Gastrocnemius medialis (tissue), 4 donors: ENCODE measurements at places on chromosomes 1 and 21.

- DNase-seq = no peak
Measured at GRCh38 chr1:65146908-65147423, 1.0 kb upstream of the AK4 start.

DNA sequence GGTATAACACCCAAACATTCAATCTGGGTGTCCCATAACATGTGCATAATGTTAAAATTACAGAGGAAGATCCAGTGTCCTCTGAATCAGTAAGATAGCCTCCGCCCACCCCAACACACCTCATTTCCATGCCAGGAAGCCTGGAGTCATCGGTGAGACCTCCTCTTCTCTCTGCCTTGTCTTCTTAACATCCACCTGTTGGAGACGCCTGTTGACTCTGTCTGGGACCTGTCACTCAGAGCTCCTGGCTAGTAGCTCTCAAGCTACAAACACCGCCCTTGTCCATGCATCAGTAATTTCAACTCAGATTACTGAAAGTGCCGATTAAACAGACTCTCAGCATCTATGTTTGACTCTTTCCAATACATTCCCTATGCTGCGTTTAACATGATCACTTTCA lies 27.4 kb downstream of the KCNJ15 start:
- DNase-seq = no peak

DNA sequence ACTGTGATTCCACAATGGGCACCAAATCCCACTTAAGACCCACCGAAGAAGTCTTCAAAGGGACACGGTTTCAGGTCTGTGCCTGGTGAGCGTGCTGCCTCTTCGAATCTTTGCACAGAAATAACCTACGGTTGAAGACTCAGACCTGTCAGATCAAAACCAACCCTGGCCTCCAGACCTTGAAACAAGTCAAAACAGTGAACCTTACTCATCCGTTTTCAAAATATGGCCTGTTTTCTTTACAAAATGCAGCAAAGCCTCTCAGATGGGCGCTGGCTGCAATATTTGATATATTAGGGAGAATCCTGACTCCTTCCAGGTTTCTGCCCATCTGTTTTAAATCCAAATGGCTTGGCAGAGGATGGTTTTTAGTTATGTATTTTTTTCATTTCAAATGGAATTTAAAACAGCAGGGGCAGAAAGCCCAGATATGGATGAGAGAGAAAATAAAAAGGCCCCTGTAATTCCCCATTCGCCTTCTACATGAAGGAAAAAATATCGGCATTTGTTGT lies 14.0 kb downstream of the JUN start:
- DNase-seq = no peak

DNA sequence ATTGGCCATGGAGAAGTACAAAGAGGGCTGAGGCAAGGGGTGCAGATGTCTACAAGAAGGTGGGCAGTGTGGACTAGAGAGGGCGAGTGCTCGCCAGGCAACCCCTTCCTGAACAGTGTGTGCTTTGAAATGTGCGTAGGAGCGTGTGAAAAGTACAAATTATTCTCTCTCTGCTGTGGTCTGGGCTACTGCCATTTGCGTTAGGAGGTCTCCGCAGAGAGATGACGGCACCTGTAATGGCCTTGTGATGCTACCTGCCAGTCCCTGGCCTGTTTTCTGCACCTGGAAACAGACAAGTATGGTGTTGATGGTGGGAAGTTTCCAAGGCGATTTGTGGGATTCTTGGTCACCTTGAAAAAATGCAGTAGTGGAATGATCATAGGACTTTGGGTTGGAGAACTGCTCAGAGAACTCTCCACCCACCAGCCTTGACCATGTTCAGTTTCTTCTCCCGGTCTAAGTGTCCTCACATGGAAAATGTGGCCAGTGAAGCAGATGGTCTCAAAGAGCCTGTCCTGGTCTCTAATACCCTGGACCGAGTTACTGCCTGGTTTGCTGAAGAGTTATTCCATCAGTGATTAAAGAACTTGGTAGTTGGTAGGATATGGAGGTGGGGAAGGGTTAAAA lies 74.5 kb downstream of the MRPS6 start:
- no peak for DNase-seq

- DNase-seq = no peak
Measured at GRCh38 chr1:31072304-31072746, 6.8 kb upstream of the PUM1 start.

GRCh38 chr1:107262467-107263286 lies 121.8 kb downstream of the NTNG1 start:
- no peak for DNase-seq

GRCh38 chr1:234581063-234581714 lies 28.8 kb downstream of the IRF2BP2 start:
- DNase-seq = no peak

GRCh38 chr1:107405236-107405635 lies 264.4 kb downstream of the NTNG1 start:
- DNase-seq = no peak

DNA sequence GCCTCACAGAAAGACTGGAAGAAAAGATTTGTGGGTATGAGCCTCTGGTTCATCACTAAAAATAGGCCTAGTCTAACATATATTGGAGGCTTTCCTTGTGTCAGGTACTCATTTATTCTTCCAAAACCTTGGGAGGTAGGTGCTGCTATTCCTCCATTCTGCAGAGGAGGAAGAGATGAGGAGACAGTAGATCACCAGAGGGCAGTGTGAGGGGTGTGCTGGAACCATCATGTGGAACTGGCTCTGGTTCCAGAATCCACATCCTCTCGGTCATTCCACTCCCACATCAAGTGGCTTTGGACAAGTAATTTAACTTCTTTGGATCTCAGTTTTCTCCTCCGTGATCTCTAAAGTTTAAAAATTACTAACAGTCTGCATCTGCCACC lies 7.4 kb upstream of the INKA2 start:
- no peak for DNase-seq

DNA sequence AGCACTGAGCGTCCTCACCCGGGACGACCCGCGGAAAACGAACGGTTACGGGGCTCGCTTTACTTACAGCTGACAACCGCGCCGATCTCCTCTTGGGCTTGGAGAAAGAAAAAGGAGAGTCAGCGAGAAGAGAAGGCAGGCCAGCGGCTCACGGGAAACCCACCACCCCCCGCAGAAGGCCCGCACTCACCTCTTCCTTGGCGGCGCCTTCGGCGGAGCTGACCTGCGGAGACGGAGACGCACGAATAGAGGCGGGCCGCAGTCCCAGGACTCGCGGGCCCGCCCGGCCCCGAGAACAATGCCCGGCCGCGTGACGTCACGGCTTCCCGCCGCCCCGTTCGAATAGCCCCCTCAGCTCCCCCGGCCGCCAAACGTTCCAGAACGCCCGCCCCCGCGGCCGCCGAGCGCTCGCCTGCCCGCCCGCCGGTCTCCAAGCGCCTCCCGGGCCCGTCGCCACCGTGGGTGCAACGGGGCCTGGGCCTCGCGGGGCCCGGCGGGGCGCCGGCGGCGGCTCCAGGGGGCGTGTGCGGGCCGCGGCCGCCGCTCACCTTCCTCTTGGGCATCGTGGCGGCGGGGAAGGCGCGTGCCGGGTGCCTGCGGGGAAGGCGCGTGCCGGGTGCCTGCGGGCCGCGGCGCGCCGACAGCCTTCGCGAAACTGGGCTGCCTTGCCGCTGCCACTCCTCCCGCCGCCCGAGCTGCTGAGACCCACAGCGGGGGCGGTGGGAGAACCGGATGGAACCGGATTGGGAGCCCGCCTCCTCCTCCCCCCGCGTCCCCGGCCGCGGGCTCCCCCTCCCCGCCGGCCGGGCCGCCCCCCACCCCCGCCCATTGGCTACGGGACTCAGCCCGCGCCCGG lies at the start of gene HMGN1:
Gene HMGN1, minus strand, starts transcription at position 734 of the 856 bp plus-strand sequence. Its CDS starts 171 bp downstream, at position 563.
- peak; percentile 69 for DNase-seq

- no peak for DNase-seq
Measured at GRCh38 chr21:33578959-33579542, 9.4 kb downstream of the DONSON start.

- DNase-seq = peak; percentile 88
Measured at GRCh38 chr1:77888081-77888780, at the start of gene NEXN. NEXN (plus strand) TSS chr1:77888624; CDS start chr1:77916107, 27,483 bp downstream.

GRCh38 chr1:185973645-185974044 lies 239.5 kb downstream of the HMCN1 start:
- no peak for DNase-seq

DNA sequence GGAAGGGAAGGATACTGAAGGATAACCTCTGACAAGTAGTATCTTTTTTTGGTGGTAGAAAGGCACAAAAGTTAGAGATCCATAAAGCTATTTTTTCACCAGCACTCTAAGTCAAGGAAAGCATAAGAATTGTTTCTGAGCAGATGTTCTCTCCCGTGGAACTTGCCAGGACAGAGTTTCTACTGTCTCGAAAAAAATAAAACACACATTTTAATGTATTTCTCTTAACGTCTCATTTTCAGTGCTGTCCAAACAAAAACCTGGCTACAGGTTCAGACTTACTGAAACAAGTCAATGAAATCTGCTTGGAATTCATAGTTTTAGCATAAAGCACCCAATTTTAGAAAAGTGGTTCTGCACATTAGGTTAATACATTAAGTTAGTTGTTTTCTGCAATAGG lies 338.3 kb downstream of the LTN1 start:
- no peak for DNase-seq

DNA sequence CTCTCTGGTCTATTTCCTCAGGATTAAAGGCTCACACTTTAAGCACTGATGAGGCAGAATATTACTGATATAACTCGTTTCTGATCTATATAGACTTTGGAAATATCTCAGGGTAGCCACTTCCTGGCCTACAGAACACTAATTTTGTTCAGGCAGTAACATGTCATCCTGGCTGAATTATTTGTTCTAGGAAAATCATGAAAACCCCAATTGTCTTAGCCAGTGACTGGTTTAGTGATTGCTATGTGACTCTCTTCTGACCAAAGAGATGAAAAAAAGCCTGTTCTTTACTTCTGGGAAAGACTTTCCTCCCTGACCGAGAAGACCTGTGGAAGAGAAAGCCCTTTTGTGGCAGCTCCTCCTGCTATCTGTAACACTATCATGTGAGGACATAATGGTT lies 453.7 kb downstream of the SETD4 start:
- no peak for DNase-seq

- DNase-seq = no peak
Measured at GRCh38 chr1:209853676-209854075, 25.9 kb downstream of the UTP25 start.

DNA sequence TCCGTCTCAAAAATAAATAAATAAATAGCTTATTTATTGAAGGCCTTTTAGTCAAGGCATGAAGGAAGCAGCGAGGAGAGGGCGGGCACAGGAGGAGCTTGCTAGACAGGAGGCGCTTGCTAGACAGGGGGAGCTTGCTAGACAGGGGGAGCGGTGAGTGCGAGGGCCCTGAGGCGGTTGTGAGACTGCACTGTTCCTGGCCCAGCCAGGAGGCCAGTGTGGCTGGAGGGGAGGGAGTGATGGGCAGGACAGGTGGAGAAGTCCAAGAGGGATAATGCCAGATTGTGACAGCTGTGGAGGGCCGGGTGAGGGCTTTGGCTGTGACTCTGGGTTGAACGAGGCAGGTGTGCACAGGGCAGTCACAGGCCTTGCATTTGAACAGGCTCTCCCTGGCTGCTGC lies 18.2 kb downstream of the KIF17 start:
- peak; percentile 72 for DNase-seq

DNA sequence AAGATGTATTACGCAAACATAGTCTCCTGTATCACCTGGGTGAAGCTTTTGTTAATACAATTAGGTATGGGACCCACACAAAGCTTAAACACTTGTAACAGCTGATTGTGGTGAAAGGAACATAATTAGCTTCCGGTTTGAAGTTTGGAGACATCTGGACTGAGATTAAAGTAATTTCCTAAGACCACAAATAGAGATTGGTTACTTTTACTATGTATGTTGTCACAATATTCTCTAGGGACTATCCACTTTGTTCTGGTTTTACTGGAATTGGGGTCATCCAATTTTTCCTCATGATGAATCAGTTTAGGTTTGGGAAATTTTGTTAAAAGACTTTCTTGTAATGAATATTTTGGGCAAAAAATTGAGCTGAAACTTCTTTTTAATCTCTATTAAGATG lies 71.8 kb upstream of the SAMSN1 start:
- no peak for DNase-seq

DNA sequence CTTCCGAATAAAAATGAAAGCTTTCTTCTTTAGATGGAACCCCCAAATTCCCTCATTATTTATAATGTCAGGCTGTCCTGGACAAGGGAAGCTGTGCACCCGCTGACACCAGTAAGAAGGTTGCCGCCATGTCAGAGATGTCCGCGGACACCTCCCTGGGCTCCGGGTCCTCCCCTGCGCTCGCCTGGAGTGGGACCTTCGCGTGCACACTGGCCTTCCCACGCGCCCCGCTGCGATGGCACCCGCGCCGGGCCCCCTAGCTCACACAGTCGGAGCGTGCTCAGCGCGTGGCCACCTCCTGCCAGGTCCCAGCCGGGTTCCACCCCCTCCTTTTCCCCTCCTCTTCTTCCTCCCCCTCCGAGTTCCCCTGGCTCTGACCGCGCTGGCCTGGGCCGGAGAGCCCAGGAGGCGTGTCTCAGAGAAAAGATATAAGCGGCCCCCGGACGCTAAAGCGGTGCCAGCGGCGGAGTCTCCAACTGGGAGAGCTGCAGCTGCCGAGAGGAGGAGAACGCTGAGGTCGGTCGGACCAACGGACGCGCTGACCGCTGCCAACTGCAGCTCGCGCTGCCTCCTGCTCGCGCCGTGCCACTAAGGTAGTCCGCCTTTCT lies at the start of gene G0S2:
Gene G0S2, plus strand, starts transcription at position 456 of the 608 bp plus-strand sequence. CDS start 273 bp downstream, outside the sequence.
- DNase-seq = peak; percentile 77

DNA sequence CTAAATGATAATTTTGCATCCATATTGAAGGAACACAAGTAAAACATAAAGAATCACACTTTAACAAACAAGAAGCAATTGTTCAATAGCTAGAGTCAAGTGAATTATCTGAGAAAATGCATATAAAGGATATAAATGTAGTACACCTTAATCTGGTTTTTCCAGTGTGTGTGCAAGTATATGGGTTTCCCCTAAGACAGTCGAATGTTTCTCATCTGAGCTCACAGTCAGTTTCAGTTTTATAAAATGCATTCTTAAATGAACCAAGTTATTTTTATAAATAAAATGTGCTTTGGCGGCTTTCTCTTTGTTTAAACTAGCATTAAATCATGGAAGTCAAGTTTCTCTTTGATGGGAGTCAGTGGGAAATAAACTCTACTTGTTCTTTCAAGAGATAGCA lies 125.9 kb downstream of the PTPRC start:
- DNase-seq = no peak

GRCh38 chr1:172105230-172105629 lies 263.9 kb downstream of the DNM3 start:
- DNase-seq = no peak

- no peak for DNase-seq
Measured at GRCh38 chr1:37255136-37255795, 219.1 kb upstream of the ZC3H12A start.

DNA sequence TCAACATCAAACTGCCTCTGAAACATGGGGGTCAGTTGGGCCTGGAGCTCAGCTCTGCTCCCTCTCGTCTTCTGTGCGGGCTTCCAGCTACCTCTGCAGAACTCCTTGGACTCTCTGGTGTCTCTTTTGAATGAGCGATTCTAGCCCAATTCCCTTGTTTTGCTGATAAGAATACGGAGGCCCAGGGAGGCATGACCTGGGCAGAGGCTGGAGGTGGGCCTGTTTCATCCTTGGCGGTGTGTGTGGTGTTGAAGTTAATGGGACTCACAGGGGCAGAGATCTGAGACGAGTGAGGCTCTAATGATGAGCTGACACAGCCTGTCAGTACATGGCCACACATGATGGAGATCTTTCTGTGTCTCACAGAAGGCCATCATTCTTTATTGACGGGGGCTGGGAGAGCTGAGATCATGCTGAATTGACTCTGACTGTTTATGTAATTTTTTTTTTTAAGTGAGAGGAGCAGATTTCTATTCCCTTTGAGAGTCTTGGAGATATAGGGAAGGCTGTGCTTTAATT lies 134.5 kb downstream of the URB2 start:
- no peak for DNase-seq

- no peak for DNase-seq
Measured at GRCh38 chr21:43331962-43332828, 94.7 kb downstream of the SIK1 start.
